GOT3 (cell line): ENCODE measurements at places on chromosomes 5 and 9.

- no peak for DNase-seq
Observed at GRCh38 chr5:172186114-172186695, 1.8 kb downstream of the STK10 start.

GRCh38 chr9:38208206-38208901 lies 139.3 kb upstream of the SHB start:
- DNase-seq = no peak

DNA sequence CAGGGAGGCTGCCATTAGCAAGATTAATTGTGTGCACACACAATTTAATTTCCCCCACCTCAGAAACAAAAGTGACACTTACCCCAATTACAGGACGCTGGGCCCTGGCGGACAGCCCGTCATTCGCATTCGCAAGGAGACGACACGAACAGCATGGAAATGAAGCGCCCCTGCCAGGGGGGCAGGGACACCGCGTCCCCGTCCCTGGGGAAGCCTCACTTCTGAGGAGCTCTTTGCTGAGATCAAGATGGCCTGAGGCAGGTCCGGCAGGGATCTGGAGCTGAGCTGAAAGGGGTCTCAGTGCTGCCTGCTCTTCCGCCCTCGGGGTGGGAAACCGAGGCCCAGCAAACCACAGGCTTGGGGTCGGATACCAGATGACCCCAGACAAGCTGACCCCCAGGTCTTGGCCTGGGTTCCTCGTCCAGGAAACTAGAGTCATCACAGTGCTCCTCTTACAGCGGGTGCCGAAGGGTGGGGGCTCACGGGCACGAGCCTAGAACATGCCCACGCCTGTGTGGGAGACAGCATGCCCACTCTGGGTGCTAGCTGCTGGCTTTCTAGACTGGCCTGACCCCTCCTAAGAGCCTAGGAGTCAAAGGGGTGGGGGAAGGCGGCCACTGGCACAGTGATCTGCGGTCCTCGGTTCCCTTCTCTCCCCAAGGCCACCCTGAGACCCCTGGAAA lies 103.2 kb downstream of the VAV2 start:
- DNase-seq = no peak

- no peak for DNase-seq
Observed at GRCh38 chr9:89536145-89536574, 38.2 kb upstream of the SEMA4D start.

GRCh38 chr9:83032065-83032625 lies 30.8 kb downstream of the RASEF start:
- no peak for DNase-seq

DNA sequence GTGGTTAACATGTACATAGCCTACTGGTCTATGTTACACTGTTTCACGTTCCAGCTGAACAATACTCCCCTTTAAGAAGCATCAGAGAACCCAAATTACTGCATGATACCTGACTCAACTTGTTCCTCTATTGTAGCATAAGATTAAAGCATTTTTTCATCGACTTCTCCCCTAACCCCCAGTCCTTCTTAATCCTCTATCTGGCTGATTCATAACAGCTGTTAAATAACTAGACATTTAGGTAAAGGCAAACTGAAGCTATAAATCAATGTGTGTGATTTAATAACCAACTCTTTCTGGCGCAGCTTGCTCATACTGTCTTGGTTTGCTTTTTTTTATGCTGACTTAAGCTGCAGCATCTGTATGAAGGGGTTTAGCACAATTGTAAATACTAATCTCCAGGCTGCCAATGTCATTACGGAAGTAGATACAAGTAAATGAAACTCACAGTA lies 94.2 kb upstream of the MTAP start:
- no peak for DNase-seq

DNA sequence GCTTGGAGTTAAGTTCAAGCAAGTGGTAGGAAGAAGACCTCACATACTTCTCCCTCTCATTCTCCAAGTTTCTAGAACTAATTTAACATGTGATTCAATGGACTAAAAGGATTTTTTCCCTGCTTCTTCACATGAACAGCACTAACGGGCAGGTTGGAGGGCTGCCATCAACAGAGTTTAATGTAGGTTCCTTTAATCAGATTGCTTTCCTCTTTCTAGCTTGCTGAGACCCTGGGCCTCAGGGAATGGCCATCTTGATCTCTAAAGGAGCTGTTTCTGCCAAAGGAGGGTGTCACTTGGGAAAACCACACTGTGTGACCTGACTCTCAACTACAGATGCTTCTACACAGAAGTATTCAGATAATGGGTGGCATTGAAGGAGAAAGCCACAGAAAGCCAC lies 223.3 kb downstream of the PIK3R1 start:
- no peak for DNase-seq

GRCh38 chr5:139457241-139457640 lies 5.3 kb downstream of the ECSCR start:
- DNase-seq = no peak

DNA sequence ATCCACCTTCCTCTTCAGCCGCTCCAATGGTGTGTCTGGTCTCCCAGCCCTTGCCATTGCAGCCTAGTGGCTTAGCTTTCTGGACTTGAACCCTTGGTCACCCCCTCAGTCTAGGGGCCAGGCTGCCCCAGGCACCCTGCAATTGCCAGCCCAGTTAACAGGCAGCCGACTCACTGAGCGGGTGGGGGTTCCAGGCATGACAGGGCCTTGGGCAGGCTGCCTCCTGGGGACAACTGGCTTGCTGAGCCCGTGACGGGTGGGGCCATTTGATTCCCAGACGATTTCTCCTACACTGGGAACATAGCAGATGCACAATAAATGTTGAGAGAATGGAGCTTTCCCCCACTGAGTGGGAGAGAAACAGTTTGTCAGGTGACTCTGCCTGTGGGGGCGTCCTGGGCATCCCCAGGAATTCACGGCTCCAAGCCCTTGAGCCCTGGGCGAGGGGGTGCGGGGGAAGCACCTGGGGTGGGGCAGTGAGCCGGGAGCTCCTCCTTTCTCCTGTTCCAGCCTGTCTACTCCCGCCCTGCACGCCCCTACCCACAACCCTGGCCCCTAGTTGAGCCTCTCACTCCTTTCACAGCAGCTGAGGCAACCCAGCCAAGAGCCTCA lies 12.6 kb upstream of the AQP7 start:
- DNase-seq = no peak
